ENCODE measurements at places on chromosomes 11 and 22. TPM values are rescaled to one million over a fixed set of nuclear protein-coding genes. Genes with fewer than 3 reads are reported as not detected.

Gene APOBEC3F
- total RNA-seq: 0.97 TPM

Gene OR52I2
- total RNA-seq: not detected

Gene MYO18B
- not detected for total RNA-seq

Gene TEX54
- total RNA-seq: not detected

Gene PHF5A
- total RNA-seq: 148 TPM

Gene FOLH1
- 0.09 TPM for total RNA-seq

Gene CNTN5
- not detected for total RNA-seq

DNA sequence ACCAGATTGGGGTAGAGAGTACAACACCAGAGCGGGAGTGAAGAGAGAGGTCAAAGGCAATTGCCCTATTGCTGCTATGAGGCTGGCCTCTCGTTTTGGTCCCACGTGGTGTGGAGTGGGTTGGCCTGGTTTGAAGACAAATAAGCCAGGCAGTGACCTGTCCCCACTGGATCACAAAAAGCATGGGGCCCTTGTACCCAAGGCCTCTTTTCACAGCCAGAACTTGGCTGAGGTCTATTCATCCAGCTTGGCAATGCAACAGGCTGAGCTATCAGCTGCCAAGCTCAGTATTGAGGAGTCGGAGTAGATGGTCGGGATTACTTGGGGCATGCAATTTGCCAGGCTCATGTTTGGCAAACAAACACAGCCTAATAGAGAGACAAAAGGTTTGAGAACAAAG is 19.2 kb upstream of the GALNT18 start:
- DNase-seq: no peak

- DNase-seq: peak; percentile 30
Observed at GRCh38 chr11:77038825-77039326, 4.7 kb downstream of the B3GNT6 start.

DNA sequence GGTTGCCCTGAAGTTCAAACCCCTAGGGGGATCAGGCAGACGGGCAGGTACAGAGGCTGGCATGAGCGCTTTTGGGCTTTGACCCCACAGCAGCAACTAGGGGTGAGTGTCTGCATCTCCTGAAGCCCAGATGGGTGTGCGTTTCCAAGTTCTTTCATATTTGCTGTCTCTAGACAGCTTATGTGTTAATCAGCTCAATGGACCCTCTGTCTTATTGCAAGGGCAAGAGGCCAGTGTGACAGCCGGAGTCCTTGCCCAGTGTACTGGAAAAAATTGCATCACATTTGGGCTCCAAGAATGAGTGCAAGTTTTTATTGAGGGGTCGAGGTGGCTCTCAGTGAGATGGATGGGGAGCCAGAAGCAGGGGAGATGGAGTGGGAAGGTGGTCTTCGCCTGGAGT is 1863.7 kb upstream of the RAG2 start:
- no peak for DNase-seq

GRCh38 chr11:75734491-75735180 is 17.0 kb downstream of the MOGAT2 start:
- peak; percentile 34 for DNase-seq

DNA sequence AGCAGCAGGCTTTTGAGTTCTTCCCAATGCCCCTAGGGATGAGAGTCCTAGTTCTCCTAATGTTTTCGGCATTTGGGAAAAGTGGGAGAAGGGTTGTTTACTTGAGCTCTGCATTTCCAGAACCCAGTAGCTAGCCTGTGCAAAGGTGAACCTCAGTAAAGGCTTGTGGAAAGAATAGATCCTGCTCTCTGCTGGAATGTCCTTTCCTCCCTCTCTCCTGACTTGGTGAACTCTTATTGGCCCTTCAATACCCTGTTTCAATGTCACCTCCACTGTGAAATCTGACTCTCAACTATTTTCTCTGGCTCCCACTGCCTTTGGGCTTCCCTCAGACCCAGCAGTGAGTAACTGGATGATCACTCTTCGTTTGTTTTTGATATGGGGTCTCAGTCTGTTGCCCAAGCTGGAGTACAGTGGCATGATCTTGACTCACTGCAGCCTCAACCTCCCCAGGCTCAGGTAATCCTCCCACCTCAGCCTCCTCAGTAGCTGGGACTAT is 2.4 kb upstream of the UVRAG start:
- DNase-seq: peak; percentile 35

GRCh38 chr11:36876266-36876665 is 278.2 kb upstream of the RAG2 start:
- no peak for DNase-seq

Data from Daoy (cell line).